ENCODE measurements at places on chromosomes 7 and 10. TPM values are rescaled to one million over a fixed set of nuclear protein-coding genes. Genes with fewer than 3 reads are reported as not detected.

Gene ABCA13
- 0.95 TPM for polyA plus RNA-seq

Gene TRIM74
- polyA plus RNA-seq: 2.0 TPM

Gene VSTM2A
- polyA plus RNA-seq: 2.5 TPM

Gene CYP2E1
- polyA plus RNA-seq: 2.8 TPM

Gene MMP21
- 0.30 TPM for polyA plus RNA-seq

Gene CCDC172
- not detected for polyA plus RNA-seq

Gene FXYD4
- polyA plus RNA-seq: not detected

Gene INSYN2A
- 2.6 TPM for polyA plus RNA-seq

DNA sequence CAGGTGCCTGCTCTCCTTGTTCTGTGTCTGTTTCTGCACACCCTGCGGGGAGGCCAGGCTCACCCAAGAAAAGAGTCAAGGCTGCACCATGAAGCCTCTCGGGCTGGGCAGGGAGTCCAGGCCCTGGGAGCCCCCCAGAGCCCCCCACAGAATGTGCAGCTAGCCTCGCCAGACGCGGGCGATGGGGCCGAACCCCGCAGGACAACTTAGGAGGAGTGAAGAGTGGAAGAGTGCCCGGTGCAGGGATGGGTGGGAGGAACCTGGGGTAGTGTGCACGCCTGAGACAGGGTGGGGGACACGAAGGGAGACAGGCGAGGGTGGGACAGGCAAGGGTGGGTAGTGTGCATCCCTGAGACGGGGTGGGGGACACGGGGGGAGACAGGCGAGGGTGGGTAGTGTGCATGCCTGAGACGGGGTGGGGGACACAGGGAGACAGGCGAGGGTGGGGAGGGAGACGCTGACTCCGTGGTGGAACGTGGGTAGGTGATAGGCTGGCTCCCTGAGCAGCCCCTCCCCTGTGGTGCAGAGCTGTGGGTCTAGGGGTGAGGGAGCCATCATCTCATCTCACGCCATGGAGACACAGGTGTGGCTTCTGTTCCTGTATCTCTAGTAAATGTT is 615.4 kb downstream of the DNAJB6 start:
- no peak for DNase-seq

- DNase-seq: no peak
Measured at GRCh38 chr10:112650588-112651030, 203.6 kb downstream of the VTI1A start.

DNA sequence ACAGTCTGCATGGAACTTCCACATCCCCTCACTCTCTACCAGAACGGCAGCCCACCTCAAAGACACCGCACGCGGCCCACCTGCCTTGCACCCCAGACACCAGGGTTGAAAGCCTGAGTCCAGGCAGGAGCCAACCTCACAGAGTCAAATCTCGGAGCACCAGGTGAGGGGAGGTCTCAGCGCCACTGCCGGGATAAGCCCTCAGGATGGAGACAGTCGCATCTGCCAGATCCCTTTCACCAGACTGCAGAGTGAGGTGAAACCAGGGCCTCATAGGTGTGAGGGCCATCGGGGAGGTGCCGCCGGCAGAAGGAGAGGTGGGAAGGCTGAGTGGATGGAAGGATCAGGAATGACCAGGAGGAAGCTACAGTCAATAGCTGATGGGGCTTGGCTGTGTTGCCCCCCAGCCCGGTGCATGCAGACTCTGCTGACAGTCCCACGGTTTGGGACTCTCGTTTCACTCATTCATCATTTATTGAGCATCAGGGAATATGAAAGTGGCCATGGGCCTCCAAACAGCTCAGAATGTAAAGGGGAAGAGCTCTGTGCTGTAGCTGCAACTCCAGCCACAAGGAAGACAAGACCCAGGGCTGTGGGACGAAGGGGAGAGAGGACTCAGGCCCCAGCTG is 315.0 kb downstream of the PTPRN2 start:
- DNase-seq: no peak

DNA sequence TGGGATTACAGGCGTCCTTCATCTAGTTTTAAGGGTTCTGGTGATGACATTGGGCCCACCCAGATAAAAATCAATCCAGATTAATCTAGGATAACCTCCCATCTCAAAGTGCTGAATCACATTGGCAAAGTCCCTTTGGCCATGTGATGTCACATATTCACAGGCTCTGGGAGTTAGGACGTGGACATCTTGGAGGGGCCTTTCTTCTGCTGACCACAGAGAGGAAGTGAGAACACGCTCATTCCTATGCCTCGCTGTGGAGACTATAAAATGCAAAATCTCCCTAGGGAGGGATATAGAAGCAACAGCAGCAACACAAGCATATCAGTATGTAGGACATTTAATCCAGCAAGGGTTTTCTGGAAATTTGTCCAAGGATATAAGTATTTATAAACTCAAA is 266.0 kb upstream of the PITRM1 start:
- DNase-seq: no peak

DNA sequence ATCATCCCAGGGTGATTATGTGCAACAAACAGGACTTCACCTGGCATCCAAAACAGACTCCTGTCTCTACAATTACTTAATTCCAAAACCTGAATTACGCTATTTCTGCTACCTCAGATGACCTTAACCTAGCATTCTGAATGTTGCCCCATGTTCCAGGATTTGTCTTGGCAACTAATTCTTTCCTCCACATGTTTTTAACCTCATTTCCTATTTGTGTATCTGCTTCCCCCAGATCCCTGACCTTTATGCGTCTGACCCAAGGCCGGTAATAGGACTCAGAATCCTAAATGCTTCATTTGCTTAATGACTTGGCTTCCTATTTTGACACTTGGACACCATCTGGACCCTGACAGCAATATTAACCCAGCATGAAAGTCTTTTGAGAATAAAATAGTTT is 8.7 kb upstream of the ING3 start:
- no peak for DNase-seq

- no peak for DNase-seq
Measured at GRCh38 chr7:34939175-34939574, 98.1 kb downstream of the DPY19L1 start.

DNA sequence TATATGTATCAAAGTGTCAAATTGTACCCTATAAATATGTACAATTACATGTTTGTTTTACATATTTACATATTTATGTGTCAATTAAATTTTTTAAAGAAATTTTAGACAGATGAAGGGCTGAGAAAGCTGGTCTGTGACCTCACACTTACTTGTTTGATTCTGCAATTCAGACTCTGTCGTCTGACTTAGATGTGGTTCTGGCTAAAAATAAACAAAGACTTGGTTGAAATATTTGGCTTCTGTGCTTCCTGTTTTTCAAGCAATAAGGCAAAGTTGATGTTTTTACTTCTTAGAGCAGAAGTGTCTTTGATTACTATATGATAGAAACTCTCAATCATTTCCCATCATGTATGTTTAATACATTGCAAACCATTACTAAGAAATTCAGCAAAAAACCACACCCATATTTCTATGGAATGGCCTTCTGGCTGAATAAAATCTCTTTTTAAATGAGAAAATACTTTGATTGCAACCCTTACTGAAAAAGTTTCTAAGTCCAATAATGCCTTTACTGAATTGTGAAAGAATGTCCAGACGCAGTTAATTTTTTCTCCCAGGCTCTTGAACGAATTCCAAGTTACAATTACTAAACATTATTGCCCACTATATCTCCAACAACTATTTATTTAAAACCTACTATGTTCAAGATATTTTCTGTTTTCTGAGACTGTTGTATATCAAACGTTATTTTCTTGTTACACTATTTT is 59.5 kb upstream of the PRKG1 start:
- DNase-seq: no peak

GRCh38 chr10:71316786-71317160 is 2.3 kb upstream of the SLC29A3 start:
- no peak for DNase-seq

DNA sequence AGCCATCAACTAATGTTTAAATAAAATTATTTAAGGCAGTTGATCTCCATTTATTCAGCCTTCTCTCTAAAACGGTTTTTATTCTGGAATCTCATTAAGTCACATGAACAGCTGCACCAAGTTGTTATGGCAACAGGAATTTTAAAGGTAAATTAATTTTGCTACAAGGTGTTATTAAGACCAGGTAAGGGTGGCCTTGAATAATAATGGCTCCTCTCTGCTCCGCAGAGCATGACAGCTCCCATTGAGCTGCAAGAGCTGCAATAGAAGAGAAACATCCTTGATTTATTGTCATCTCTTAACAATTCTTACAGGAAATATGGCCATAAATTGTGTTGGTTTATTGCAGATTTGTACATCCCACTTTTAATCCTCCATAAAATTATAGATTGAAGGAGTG is 165.8 kb downstream of the KLF6 start:
- DNase-seq: no peak

DNA sequence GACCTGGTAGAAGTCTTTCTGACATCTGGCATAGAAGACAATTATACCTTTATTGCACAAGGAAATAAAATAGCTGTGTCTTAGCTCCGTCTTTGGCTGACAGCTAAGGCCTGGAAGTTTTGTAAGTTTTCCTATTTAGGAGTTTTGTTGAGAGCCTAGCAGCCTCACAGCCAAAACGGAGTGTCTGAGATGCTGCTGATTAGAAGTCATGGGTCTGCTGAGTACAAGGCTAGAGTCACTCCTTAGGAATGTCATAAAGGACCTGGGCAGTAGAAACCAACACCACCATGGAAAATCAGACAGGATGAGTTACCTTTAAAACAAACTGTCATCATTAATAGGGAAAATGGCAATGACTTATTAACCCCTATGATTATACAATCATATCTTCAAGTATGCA is 442.5 kb downstream of the KCNMA1 start:
- no peak for DNase-seq

DNA sequence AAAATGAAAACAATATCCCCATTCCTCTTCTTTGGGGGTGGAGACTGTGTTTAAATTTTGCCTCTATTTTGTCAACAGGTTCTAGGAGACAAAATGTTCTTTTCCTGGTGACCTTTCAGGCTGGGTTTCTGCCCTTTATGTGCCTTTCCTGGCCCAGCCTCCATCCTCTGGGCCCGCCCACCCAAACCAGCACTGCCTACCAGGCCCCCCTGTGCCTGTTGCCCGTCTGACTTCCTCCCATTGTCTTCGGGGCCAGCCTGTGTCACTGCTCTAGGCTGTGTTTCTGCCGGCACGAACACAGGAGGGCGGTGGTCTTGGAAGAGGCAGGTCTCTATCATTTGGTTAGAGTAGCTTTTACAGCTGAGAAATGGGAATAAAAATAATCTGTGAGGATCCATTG is 13.9 kb downstream of the TSPAN14 start:
- no peak for DNase-seq

- peak; percentile 33 for DNase-seq
Measured at GRCh38 chr7:103524042-103524907, 78.3 kb upstream of the SLC26A5 start.

DNA sequence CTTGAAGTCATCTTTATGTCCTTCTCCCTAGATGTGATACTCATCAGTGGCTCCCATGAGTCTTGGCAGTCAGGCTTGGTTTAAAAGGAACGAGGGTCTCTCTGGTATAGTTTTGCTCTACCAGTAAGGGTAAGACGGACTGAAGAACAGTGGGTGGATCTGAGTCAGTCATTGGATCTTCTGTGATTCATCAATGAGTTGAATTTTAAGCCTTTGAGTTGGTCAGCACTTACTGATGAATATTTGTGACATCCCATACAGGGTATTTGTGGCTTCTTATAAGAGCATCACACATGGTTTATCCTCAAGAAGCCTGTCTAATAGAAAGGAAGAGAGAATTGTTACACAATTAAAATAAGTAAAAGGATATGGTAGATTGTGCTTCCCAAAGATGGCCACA is 87.3 kb upstream of the NAMPT start:
- DNase-seq: no peak

DNA sequence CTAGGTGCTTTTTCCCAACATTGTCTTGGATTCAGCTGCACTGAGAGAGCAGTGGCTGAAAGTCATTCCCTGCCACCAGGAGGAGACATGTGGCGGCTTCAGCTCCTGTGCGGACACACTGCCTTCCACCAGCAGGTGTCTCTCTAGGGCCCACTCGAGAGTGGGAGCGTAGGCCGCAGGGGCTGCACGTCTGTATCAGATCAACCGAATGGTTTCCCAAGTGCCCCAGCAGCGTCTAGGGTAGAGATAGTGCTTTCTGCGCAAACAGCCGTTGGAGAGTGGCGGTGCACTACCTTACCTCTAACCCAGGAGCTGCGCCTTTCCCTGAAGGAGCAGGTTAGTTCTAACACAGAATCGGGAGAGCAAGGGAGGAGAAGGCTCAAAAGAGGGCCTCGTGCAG is 31.7 kb downstream of the PAPOLB start:
- DNase-seq: peak; percentile 79

DNA sequence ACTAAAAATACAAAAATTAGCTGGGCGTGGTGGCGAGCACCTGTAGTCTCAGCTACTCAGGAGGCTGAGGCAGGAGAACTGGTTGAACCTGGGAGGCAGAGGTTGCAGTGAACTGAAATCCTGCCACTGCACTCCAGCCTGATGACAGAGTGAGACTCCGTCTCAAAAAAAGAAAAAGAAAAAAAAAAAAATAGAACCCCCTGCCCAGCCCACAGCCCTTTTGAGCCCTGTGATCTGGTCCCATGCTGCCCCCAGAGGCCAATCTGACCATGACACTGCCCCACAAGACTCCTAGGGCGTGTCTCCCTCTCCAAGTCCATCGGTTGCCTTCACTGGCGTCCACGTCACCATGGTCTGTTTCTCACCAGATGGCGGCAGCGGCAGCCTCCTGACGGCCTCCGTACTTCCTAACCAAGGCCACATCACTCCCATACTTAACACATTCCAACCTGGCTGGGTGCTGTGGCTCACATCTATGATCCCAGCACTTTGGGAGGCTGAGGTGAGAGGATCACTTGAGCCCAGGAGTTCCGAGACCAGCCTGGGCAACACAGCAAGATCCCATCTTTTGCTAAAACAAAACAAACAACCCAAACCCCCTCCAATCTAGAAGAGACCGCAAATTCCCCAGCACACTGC is 18.0 kb downstream of the STX1A start:
- DNase-seq: no peak

DNA sequence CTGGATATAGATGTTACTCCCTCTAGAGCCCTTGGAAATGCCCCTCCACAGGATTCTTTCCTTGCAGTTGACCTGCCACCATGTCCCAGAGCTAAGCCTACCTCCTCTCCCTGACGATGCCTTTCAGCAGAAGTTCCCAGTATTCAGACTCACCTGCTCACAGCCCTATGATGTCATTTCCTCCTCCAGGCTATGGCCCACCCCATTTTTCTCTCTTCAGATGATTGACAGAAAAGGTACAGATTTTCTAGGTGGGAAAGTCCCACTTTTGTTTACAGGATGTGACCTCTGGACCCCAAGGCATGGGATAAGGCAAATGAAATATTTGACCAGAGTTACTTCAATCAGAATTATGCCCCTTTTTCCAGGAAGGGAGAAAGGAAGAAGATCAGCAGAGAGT is 280.2 kb upstream of the PHYHIPL start:
- DNase-seq: no peak

DNA sequence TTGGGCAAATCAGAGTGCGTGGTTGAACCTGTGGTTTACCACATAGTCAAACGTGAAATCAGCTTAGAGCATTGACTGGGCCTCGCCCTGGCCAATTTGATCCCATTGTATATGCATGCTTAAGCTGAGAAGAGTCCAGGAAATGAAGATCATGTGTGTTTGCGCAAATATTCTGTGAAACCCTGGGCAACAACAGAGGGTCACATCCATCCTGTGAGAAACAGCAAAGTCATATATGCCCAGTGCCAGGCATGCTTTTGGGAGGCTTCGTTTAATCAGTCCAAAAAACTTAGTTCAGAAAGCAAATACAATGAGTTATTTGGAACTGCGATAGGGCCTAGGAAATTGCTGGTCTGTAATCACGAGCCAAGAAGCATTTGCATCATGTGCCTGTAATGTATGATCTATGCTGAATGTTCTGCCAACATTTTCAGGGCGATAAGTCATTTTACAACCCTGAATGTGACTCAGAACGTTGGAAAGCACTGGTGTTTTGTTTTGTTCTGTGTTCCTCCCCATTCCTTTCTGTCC is 412.1 kb upstream of the CELF2 start:
- no peak for DNase-seq

Measured in left kidney (tissue), 8 donors.